NCI-H526 treated with DMSO at 0.1 percent for 48 hours (cell line): ENCODE measurements at places on chromosomes 11 and 22.

- DNase-seq, result no peak
Measured at GRCh38 chr22:31983911-31984656, 39.7 kb downstream of the YWHAH start.

DNA sequence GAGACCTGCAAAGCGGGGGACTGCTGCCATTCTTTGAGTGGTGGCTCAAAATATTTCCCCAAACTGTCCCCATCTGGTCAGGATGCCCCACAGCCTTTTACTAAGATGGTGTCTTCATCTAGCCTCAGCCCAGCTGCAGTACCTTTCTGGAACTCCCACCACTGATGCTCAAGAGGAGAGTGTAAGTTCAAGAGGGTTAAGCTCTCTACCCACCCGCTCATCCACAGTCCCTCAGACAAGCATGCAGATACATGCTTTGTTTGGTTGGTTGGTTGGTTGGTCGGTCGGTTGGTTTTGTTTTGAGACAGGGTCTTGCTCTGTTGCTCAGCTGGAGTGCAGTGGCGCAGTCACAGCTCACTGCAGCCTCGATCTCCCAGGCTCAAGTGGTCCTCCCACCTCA, 14.5 kb upstream of the CAVIN3 start:
- DNase-seq, result no peak

DNA sequence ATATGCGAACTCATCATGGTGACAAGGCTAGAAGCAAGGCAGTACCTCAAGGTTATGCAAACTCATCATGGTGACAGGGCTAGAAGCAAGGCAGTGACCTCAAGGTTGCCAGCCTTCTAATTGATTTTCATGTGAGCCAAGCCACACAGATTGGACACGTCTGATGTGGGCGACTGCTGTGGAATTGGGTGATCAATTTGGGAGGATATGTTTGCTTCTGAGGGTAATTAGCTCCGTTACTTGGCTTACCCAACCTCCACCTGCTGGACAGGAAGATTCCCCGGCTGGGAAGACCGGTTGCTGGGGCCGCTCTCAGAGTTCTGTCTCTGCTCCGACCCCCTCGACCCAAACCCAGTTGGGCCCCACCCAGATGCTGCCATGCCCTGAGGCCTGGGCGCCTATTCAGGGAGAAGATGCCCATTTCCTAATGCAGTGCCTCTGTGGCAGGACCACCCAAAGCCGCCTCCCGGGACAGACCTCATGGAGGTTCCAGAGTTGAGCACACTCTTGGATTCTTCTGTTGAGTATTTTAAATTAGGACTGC, 69.9 kb upstream of the SHANK2 start:
- no peak for DNase-seq

DNA sequence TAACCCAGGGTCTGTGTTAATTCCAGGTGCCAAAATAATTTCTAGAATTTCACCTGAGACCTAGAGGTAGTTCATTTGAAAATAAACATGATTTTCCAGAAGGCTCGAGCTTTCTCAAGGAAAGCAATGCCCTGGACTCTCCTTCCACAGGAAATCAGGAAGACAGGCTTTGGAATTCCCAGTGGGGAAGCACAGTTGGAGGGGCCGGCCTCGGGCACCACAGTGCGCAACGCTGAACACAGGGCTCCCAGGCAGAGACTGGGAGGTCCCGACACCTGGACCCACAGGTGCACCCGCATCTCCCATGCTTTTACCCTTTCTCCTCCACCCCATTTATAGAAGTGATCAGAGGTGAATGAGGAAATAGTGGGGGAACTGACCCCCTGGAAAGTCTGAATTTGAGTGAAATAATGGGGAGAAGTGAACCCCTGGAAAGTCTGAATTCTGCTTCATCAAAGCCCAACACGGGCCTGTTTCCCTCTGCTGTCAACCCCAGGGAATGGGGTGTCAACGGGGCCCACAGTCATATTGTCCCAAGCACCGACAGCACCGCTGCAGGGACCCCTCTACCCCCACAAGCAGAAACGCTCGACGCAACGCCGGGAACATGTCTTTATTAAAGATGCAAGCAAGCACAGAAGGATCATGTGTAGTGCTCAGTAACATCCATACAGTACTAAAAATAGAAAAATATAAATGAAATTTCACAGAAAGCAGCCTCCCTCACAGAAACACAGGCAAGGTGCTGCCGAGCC, 12.0 kb upstream of the EFCAB6 start:
- DNase-seq, result no peak

DNA sequence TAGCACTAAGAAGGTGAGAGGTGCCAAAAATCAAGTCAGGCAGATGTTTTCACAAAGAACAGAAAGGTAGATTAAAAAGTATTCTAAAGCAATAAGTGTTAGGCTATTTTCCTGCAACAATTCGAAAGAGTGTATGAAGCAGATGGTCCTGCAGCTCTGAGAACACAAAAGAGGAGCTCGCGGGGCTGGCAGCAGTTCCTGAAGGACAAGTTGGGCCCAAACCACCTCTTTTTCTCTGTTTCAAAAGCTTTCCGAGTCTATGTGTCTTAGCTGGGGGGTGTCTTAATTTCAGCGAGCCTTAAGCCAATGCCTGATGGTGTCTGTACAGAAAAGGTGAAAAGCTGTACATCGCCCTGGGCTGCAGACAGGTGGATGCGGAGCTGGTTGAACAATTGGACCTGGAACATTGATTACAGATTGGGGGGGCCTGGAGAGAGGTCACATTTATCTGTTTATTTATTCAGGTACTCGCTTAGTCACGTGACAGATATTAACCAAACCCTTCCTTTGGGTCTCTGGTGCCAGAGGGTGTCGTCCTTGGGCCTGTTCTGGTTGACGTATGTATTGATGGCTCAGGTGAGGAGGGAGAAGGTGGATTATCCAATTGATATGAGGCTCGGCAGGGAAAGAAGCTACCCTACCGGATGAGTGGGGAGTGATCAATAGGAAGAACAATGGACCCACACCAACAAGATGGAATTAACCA, 24.7 kb downstream of the GRIK4 start:
- no peak for DNase-seq

GRCh38 chr11:17905477-17905876, 107.4 kb downstream of the SERGEF start:
- DNase-seq, result no peak

- DNase-seq, result no peak
Measured at GRCh38 chr22:38925571-38926041, 31.8 kb upstream of the APOBEC3A start.

- DNase-seq, result no peak
Measured at GRCh38 chr11:104934594-104934993, 33.8 kb downstream of the CASP4 start.

DNA sequence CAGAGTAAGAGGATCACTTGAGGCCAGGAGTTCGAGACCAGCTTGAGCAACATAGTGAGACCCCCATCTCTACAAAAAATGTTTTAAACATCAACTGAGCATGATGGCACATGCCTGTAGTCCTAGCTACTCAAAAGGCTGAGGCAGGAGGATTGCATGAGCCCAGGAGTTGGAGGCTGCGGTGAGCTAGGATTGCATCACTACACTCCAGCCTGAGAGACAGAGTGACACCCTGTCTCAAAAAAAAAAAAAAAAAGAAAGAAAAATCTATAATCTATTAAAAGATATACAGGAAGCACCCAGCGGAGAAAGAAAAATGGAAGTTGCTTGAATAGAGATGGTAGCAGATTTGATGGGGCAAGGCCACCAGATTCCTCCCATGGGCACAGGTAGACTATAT, 61.8 kb downstream of the FAM83F start:
- DNase-seq, result no peak

DNA sequence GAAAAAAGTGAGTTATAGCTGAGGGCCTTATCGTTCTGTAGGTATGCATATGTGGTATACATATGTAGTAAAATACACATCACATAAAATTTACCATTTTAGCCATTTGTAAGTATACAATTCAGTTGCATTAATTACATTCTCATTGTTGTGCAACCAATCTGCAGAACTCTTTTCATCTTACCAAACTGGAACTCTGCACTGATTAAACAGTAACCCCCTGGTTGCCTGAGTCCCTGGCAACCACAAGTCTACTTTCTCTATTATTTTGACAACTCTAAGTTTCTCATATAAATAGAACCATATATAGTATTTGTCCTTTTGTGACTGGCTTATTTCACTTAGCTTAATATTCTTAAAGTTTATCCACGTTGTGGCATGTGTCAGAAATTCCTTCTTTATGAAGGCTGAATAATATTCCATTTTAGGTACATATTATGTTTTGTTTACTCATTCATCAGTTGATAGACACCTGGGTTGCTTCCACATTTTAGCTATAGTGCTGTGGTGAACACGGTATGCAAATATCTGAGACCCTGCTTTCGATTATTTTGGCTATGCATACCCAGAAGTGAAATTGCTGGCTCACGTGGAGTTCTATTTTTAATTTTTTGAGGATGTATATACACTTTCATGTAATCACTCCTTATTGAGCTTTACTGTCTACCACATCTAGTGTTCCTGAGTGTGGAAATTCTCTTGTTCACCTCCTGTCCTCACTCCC, 1.6 kb upstream of the DDX10 start:
- no peak for DNase-seq

- DNase-seq, result no peak
Measured at GRCh38 chr11:57546869-57547475, 9.6 kb downstream of the SMTNL1 start.

- no peak for DNase-seq
Measured at GRCh38 chr11:96139691-96140090, 203.3 kb downstream of the MAML2 start.

DNA sequence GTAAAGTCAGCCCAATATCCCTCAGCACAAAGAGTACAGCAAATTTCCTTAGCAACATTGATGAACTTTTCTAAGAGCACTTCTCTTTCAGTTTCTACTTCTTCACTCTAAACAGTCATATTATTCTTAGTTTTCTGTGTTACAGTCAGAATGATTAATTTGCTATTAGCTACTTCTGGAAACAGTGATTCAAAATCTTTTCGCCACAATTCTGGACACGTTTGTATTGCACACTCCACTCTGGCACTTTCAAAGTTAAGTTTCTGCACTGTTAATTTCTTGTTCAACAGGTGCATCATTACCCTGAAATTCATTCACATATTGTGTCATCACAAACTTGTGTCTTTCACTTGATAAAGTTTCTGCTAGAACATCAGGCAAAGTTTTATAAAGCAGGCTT, 22.5 kb downstream of the ABTB2 start:
- no peak for DNase-seq

DNA sequence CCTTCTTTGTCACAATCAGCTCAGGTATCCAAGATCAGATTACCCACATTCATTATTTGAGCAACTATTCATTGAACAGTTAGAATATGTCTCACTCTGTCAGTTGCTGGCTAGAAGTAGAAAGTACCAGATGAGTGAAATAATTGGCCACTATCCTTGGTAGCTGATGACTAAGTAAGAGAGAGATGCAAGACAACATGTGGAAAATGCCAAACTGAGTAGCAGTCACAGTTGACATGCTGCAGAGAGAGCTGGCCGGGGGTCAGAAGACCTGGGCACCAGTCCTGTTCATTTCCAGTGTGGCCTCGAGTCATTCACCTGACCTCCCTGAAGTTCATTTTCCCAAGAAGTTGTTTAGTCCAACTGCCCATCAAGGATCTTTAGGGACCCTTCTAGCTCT, 22.5 kb upstream of the SMIM35 start:
- no peak for DNase-seq

DNA sequence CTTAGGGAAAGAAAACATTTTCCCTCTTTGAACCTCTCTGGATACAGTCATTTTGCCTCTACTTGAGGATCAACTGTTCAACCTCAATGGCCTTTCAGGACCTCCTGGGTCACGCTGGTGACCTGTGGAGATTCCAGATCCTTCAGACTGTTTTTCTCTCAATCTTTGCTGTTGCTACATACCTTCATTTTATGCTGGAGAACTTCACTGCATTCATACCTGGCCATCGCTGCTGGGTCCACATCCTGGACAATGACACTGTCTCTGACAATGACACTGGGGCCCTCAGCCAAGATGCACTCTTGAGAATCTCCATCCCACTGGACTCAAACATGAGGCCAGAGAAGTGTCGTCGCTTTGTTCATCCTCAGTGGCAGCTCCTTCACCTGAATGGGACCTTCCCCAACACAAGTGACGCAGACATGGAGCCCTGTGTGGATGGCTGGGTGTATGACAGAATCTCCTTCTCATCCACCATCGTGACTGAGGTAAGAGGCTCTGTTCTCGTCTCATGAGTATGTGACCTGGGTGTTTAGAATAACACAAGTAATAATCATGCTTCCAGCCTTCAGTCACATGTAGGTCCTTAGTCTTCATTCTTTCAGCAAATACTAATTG, 495 bp downstream of the SLC22A9 start:
- no peak for DNase-seq

GRCh38 chr22:49052560-49052959, 775.1 kb downstream of the BRD1 start:
- DNase-seq, result no peak

DNA sequence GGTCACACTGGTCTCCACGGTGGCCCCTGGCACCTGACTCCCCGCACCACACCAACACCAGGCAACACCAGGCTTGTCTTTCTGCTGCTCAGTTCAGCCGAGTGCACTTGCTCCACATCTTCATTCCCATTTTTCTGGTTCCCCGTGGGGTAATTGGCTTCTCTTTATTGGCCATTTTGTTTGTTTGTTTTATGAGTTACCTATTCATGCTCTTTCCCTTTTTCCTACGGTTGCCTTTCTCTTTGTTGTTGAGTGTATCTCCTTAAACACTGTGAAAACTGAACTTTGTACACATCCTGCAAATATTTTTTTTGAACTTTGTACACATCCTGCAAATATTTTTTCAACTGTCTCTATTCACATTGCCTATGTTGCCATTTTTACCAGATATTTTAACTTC, 834.0 kb downstream of the BRD1 start:
- no peak for DNase-seq

GRCh38 chr11:18304745-18305144, 17.2 kb downstream of the HPS5 start:
- DNase-seq, result no peak

GRCh38 chr11:14905104-14906033, 13.3 kb upstream of the CYP2R1 start:
- DNase-seq, result no peak

GRCh38 chr22:46854125-46854870, 91.8 kb downstream of the TBC1D22A start:
- DNase-seq, result no peak

DNA sequence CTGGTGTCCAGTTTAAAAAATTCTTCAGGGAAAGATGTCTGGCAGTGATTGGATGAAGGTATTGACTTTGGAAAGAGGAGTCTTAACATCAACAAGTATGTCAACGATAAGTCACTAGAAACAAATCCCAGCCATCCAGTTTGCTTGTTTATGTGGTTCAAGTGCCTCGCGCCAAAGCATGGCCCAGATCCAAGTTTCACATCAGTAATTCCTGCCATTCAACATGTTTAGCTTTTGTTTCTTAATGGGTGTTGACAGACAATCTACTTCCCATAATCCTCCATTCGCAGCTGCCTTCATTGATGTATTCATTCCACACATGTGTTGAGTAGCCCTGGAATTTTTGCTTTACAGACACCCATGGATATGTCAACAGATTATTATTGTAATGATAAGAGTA, 77.8 kb downstream of the UBASH3B start:
- no peak for DNase-seq
